A549 treated with dexamethasone at 1 μM for 4 hours (cell line): ENCODE measurements at places on chromosomes 7 and 10. TPM values are rescaled to one million over a fixed set of nuclear protein-coding genes. Genes with fewer than 3 reads are reported as not detected.

The LIPM gene
- total RNA-seq = not detected in 5 replicates

The LRRD1 gene
- total RNA-seq = not detected in 5 replicates

The ZNF488 gene
- total RNA-seq = 10.6 to 13.9 TPM (median 13.1 TPM) in 5 replicates

The OPN4 gene
- 0.04 TPM in 1 of 5 replicates, not detected in the others for total RNA-seq

The ANXA11 gene
- 181 to 239 TPM (median 229 TPM) in 5 replicates for total RNA-seq

The ZMIZ2 gene
- total RNA-seq = 17.8 to 37.3 TPM (median 33.8 TPM) in 5 replicates

The FAM180A gene
- total RNA-seq = 0.05 to 0.15 TPM (median 0.09 TPM) in 4 of 5 replicates, not detected in the other

The CDC14C gene
- not detected in 5 replicates for total RNA-seq

The CPVL gene
- total RNA-seq = 0.18 to 0.39 TPM (median 0.23 TPM) in 4 of 5 replicates, not detected in the other

The CCAR1 gene
- total RNA-seq = 71.1 to 76.7 TPM (median 73.7 TPM) in 5 replicates

The PTPRE gene
- total RNA-seq = 3.4 to 6.2 TPM (median 5.4 TPM) in 5 replicates

The MRPS24 gene
- total RNA-seq = 227 to 251 TPM (median 247 TPM) in 5 replicates

The STMP1 gene
- total RNA-seq = 30.0 to 34.1 TPM (median 32.1 TPM) in 5 replicates
